ENCODE measurements at places on chromosomes 13 and 19.

DNA sequence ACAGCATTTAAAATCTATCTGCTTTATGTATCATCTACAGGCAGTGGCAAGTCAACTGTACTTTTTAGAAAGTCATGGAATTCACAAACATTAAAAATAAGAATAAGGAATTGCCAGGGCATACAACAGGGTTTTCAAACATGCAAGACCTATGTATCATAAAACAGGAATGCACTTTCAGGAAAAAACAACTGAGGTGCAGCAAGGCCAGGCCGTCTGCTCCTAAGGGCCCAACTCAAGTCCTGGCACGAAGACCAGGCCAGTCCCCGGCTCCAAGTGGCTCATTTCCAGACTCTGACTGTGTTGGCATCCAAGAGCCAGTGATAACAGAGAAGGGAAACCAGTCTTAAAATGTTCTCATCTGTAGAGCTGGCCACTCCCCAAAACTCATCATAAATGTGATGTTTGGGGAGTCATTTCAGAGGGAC lies 7.1 kb downstream of the RFX2 start:
- peak; percentile 69 for DNase-seq

DNA sequence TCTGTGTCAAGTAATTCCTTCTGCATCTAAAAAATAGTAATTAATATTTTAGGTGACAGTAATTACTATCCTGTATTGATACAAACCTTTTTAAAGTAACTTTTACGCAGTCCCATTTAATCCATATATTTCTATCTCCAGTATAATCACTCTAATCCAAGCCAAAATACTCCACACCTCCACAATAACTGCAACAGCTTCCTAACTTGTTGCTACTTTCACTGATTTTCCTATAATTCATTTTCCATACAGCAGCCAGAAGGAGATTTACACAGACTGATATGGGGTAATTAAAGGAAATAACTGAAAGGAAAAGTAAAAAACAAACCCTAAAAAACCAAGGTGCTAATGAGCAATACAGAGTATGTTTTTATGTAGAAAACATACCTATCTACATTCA lies 64.9 kb downstream of the RBM26 start:
- DNase-seq = no peak

GRCh38 chr13:42110410-42111155 lies 62.1 kb downstream of the DGKH start:
- DNase-seq = peak; percentile 82

- DNase-seq = no peak
Measured at GRCh38 chr19:3897936-3898335, 17.5 kb downstream of the ATCAY start.

DNA sequence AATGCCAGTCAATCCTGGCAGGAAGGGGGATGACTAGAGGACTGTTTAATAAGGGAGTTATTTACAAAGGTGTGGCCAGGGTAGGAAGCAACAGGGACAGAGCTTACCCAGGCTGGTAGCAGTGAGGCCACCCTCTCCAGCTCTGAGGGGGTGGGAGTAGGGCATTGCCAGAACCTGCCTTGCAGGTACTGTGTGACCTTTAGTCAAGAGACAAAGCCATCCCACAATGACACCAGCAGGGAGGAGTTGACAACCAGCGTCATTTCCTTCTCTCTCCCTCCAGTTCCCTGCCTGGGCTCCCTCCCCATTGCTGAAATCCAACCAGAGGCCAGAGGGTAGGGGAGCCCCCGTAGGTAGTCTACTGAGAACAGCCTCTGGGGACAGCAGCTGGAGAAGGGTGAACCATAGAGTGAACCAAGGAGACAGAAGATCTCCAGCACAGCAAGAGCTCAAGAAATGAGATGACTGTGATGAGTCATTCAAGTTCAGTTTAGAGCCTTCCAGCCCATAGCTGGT lies 33.3 kb upstream of the SPATA13 start:
- no peak for DNase-seq

DNA sequence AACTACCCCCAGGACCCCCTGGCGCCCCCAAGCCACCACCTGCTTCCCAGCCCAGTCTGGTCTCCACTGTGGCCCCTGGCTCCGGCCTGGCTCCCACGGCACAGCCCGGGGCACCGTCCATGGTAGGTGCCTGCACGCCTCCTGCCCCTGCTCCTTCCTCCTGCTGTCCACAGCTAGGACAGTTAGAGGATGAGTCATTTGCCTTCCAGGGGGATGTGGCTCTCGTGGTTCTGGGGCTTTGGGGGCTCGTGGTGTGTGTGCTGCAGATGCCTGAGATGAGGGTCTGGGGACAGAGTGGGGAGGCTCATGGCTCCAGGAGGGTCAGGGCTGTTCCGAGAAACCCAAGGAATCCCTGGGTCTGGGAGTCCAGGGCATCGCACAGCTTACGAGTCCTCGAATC lies 12.7 kb downstream of the MED25 start:
- no peak for DNase-seq

GRCh38 chr13:39955560-39955959 lies 300.1 kb downstream of the COG6 start:
- no peak for DNase-seq

- no peak for DNase-seq
Measured at GRCh38 chr19:50488389-50489194, 11.9 kb upstream of the GARIN5A start.

GRCh38 chr19:49859682-49860335 lies 7.6 kb downstream of the PNKP start:
- DNase-seq = no peak

DNA sequence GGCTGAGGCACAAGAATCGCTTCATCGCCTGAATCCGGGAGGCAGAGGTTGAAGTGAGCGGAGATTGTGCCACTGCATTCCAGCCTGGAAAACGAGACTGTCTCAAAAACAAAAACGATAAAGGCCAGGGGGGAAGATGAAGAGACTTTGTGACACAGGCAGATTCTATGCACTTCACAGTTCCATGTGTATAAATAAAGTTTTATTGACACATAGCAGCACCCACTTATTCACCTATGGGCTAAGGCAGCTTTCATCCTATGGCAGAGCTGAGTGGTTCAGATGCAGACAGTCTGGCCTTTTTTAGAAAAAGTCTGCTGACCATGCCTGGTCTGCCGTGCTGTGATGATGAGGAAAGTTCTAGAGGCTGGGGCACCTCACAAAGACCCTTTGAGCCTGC lies 5.6 kb downstream of the LMNB2 start:
- DNase-seq = no peak

DNA sequence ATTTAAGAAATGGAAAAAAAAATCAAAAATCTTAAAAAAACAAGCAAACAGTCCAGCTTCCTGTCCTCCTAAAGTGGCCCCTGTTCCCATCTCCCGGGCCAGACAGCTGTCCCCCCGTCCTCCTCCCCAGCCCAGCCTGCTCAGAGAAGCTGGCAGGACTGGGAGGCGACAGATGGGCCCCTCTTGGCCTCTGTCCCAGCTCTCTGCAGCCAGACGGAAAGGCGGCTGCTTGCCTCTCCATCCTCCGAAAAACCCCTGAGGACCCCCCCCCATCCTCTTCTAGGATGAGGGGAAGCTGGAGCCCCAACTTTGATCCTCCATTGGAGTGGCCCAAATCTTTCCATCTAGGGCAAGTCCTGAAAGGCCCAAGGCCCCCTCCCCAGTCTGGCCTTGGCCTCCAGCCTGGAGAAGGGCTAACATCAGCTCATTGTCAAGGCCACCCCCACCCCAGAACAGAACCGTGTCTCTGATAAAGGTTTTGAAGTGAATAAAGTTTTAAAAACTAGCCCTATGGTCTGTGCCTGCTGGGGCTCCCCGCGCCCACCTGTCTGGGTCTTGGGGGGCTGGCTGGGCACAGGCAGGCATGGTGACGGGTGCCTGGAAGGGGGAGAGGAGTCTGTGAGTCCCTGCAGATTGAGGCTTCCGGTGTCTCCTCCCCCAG lies 3.8 kb downstream of the GADD45GIP1 start:
- DNase-seq = no peak

GRCh38 chr13:38372820-38373383 lies 23.3 kb downstream of the UFM1 start:
- DNase-seq = no peak

DNA sequence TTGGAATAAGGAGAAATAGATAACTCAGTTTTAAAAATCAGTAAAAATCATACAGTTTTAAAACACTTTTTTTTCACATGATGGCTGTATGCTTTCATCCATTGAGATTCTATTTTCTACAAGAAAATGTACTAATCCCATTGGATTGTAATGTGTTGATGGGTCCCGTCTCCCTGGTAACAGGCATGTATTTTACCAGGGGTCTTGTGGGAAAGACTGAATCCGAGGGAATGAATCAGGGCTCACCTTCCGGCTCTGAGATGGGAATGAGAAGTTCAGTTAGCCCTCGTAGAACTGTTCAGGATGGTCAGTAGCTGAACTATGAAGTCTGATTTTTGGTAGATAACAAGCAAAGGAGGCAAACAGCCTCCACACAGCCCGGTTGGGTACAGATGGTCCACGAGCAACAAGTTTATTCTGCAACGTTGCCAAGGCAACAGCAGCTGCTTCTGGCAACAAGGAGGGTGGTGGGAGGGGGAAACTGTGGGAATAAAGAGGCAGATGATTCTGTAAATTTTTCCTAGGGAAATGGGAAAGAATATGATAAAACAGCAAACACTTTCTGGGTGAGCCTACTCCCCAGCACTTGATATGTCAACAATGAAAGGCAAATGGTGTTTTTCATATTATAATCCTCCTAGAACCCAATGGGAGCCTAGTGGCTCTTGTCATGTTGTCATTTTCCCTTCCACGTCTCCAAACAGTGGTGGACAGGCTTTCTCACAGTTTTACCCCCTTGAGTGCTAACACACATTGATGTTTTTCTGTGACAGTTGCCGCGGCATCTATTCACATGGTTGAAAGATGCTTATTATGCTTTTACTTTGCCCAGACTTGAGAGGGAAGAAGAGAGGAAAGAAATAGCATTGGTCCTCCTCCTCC lies 12.4 kb upstream of the SIAH3 start:
- no peak for DNase-seq

DNA sequence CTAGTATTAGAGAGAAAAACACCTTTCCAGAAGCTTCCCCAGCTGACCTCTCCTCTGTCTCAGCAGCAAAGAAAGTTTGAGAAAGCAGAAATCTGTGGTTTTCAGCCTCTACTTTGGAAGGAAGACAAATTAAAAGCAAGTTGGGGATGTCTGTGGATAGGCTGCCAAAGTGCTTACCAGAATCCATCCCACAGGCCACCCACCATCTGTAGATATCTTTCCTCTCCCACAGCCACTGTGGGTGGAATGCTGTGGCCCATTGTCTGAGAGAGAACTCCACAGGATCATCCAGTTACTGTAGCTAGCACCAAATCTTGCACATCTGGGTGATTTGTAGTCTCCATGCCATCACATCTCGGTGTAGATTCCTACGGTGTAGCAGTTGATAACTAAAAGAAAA lies 133.5 kb downstream of the DNAJC15 start:
- DNase-seq = no peak

GRCh38 chr13:67071918-67072598 lies 158.1 kb downstream of the PCDH9 start:
- DNase-seq = no peak

DNA sequence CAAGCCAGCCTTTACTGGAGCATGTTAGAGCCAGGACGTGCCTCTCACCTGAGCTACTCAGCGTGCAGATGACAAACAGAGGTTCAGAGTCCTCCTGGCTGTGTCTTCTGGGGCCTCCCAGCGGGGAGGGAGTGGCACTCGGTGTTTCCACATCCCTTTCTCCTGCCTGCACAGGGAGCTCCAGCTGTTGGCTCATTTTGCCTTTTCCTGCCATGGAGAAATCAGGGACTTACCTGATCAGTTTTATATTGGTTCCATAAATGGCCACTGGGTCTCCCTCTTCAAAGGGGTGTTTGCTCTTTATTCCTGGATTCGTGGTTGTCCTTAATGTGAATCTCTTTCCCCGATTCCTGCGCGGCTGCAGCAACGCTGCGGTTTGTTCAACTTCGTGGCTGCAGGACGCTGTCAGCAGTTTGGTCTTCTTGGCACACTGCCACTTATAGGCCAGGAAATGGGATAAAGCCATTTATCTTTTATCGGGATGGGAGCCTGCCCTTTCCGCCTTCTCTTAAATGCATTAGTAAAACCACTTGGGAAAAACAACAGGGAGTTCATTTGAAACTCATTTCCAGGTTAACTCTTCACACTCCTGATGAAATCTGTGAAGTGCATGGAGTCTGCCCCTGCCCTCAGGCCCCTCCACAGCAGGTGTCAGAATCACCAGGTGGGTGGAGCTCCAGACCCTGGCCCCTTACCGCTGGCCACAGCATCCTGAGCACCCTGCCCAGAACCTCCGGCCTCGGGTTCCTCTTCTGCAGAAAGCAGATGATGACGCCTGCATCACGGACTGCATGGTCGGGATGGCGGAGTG lies 39.8 kb upstream of the MCF2L start:
- DNase-seq = peak; percentile 42

DNA sequence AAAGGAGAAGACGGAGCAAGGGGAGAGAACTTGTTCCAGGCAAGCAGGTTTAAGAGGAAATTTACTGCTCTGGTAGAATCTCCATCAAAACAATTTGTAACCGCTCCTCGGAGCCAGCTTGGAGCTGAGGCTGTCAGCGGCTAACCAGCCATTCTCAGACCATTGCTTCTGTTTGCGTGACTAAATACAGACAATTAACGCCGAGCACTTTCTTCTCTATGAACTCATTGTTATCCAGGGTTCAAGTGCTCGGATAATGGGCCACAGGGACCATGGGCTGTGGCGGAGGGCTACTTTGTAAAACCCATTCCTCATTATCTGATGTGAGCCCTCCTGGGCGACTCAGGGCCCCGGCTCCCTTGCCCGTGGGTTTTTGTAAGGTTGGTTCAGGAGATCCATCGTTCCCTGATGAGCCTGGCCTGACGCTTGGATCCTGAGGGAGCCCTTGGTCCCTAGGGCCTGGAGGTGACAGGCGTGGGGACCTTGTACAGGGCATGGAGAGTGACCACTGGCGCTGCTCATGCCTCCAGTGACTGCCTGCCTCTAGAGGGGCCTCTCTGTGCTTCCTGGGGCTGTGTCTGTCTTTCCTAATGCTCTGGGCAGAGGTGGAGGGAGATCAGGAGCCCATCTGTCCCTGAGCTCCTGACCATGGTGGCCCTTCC lies 61.5 kb upstream of the ZNF536 start:
- no peak for DNase-seq

- peak; percentile 50 for DNase-seq
Measured at GRCh38 chr19:42422901-42423461, 4.2 kb downstream of the LIPE start.

GRCh38 chr13:49625392-49626079 lies 2.8 kb upstream of the ARL11 start:
- peak; percentile 37 for DNase-seq

- DNase-seq = peak; percentile 19
Measured at GRCh38 chr13:42553098-42554046, 20.6 kb upstream of the TNFSF11 start.

GRCh38 chr13:66958611-66959010 lies 271.5 kb downstream of the PCDH9 start:
- no peak for DNase-seq

Data from kidney tubule cell (primary cell).